ENCODE measurements at places on chromosomes 11 and 22. TPM values are rescaled to one million over a fixed set of nuclear protein-coding genes. Genes with fewer than 3 reads are reported as not detected.

The STX3 gene
- total RNA-seq = 39.6 TPM

The ANO1 gene
- total RNA-seq = not detected

The CYP2D6 gene
- total RNA-seq = 6.6 TPM

The OOSP4A gene
- total RNA-seq = not detected

The C11orf21 gene
- 66.4 TPM for total RNA-seq

The BACE1-AS gene
- total RNA-seq = 5.6 TPM

The RAC2 gene
- total RNA-seq = 1,117 TPM

The CELF1 gene
- 102 TPM for total RNA-seq

The TUBA8 gene
- total RNA-seq = 2.2 TPM

The CHRM1 gene
- total RNA-seq = not detected

The ART1 gene
- total RNA-seq = not detected

The OR51B2 gene
- total RNA-seq = not detected

The TMEM191C gene
- 1.4 TPM for total RNA-seq

The MCM5 gene
- 208 TPM for total RNA-seq

- H3K27me3 ChIP-seq = peaks cover 36% of the 10 kb centered on the region
- H3K27ac ChIP-seq = no peak overlapping the region
- H3K4me3 ChIP-seq = no peak overlapping the region
- no peaks in the 10 kb centered on the region for H3K36me3 ChIP-seq
These were observed 7.4 kb downstream of the IGLL5 start for GRCh38 chr22:22894740-22895731.

DNA sequence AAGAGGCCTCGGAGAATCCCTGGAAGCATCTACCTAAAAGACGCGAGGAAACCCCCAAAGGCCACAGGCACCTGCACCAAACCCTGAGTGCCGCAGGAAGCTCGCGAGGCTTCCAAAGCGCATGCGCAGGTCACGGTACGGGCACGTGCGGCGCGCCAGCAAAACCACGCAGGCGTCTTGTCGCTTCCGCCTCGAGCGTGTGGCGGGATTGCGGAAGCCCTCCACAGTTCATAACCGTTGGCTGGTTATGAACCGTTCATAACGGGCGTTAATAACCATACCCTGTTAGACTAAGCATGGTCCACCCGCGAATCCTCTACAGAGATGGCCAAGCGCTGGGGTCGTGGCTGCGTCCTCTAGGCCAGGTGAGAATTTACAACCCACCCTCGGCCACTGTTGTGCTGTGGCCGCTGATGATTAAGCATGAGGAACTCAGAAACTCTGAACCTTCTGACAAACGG, 46.4 kb downstream of the MORC2 start:
- peak overlapping the region; percentile 63 for H3K4me3 ChIP-seq
- H3K4me1 ChIP-seq = peaks cover 15% of the 10 kb centered on the region
- H3K27ac ChIP-seq = peak overlapping the region; percentile 79
- H3K27me3 ChIP-seq = peaks cover 2% of the 10 kb centered on the region

DNA sequence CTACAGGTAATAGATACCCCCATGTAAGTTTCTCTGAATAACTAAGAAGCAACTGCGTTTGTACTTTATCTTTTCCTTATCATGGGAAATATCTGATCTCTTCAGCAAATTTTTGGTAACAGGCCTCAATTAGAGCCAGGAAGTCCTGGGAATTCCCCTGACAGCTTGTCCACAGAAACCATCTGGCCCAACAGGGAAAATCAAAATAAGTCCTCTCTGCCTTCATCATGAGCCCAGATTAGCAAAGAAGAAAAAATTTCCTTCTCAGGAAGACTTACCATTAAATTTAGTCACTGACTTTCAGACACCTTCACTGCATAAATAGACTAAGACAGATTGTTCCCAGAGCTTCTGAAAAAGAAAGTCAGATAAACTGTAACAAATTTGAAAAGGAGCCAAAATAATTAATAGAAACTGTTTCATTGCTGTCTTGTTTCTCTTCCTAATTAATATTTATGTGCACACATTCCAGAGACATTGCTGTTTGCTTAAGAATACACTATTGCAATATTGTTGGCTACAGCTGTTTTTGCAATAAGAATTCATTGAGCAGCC, 278.1 kb upstream of the FAT3 start:
- no peak overlapping the region for H3K4me3 ChIP-seq
- no peak for DNase-seq
- H3K4me1 ChIP-seq = no peaks in the 10 kb centered on the region
- H3K36me3 ChIP-seq = no peaks in the 10 kb centered on the region
- H3K27me3 ChIP-seq = no peaks in the 10 kb centered on the region
- H3K27ac ChIP-seq = no peak overlapping the region

- H3K27ac ChIP-seq = peak overlapping the region; percentile 9
- peaks cover 48% of the 10 kb centered on the region for H3K36me3 ChIP-seq
- H3K4me1 ChIP-seq = peaks cover 54% of the 10 kb centered on the region
- H3K4me3 ChIP-seq = no peak overlapping the region
- no peaks in the 10 kb centered on the region for H3K27me3 ChIP-seq
- no peak for DNase-seq
These were observed 16.6 kb downstream of the CAPRIN1 start for GRCh38 chr11:34068111-34068510.

DNA sequence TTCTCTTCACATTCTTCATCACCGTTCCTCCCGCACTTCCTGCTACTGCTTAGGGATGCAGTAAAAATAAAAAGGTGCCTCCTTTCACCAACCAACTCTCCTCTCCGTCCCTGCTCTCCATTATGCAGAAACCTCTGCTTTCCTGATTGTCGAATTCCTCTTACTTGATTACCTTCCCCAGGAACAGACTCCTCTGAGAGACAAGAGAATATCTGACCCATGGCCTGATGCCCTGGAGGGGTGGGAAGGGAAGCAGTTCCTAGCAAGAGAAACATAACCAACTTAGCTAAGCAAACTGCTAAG, 80.9 kb downstream of the TRIM29 start:
- no peaks in the 10 kb centered on the region for H3K4me1 ChIP-seq
- no peak for DNase-seq
- no peak overlapping the region for H3K27ac ChIP-seq
- H3K4me3 ChIP-seq = no peak overlapping the region
- H3K27me3 ChIP-seq = peaks cover 2% of the 10 kb centered on the region

- H3K36me3 ChIP-seq = no peaks in the 10 kb centered on the region
- peaks cover 35% of the 10 kb centered on the region for H3K27me3 ChIP-seq
- no peak for DNase-seq
These were observed 1.7 kb upstream of the CELSR1 start for GRCh38 chr22:46539169-46539568.

- H3K27ac ChIP-seq = no peak overlapping the region
- DNase-seq = no peak
- H3K4me1 ChIP-seq = peaks cover 2% of the 10 kb centered on the region
- peaks cover 8% of the 10 kb centered on the region for H3K27me3 ChIP-seq
- H3K36me3 ChIP-seq = no peaks in the 10 kb centered on the region
These were observed 2.8 kb downstream of the MRGPRD start for GRCh38 chr11:68977781-68978625.

GRCh38 chr11:64638018-64638665, 47.1 kb downstream of the SLC22A12 start:
- no peaks in the 10 kb centered on the region for H3K36me3 ChIP-seq
- H3K4me3 ChIP-seq = no peak overlapping the region
- DNase-seq = no peak
- H3K27me3 ChIP-seq = no peaks in the 10 kb centered on the region

DNA sequence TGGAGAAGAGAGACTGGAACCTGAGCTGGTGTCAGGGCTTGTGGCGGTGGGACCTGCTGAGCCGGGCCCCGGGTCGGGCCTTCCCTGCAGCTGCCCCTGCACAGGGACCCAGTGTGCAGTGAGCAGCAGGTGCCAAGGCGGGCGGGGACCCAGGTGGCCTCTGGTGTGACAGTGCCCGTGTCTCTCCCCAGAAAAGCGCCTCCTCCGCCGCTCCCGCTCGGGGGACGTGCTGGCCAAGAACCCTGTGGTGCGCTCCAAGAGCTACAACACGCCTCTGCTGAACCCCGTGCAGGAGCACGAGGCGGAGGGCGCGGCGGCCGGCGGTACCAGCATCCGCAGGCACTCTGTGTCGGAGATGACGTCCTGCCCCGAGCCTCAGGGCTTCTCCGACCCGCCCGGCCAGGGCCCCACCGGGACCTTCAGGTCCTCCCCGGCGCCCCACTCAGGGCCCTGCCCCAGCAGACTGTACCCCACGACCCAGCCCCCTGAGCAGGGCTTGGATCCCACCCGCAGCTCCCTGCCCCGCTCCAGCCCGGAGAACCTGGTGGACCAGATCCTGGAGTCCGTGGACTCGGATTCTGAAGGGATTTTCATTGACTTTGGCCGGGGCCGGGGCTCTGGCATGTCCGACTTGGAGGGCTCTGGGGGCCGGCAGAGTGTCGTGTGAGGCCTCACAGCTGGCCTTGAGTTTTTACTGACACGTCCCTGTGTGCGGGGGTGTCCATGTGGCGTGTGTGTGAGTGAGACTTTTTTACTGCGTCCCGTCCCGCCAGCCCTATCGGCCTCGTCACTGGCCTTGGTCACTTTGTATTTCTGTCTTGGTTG, 15.6 kb upstream of the ARHGAP8 start:
- no peaks in the 10 kb centered on the region for H3K36me3 ChIP-seq
- no peaks in the 10 kb centered on the region for H3K27me3 ChIP-seq
- no peak for DNase-seq
- H3K4me3 ChIP-seq = no peak overlapping the region

- no peaks in the 10 kb centered on the region for H3K27me3 ChIP-seq
- H3K4me3 ChIP-seq = no peak overlapping the region
- H3K27ac ChIP-seq = no peak overlapping the region
- H3K4me1 ChIP-seq = no peaks in the 10 kb centered on the region
- DNase-seq = no peak
- H3K36me3 ChIP-seq = no peaks in the 10 kb centered on the region
These were observed 16.5 kb downstream of the P2RY2 start for GRCh38 chr11:73234471-73235181.

DNA sequence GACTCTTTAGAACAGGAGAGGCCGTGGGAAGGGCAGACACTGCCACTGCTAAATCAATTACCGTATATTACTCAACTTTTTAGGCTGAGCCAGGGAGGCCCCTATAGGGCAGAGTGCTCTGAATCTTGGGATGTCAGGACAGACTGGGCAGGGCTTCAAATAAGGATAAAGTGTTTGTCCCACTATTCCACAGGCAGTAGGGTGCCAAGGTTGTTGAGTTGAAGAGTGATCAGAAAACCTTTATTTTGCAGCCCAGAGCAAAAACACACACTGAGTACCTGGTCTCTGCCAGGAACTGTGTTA, 1.6 kb upstream of the B4GAT1 start:
- H3K36me3 ChIP-seq = peaks cover 5% of the 10 kb centered on the region
- peaks cover 38% of the 10 kb centered on the region for H3K4me1 ChIP-seq
- no peak for DNase-seq
- H3K27me3 ChIP-seq = peaks cover 4% of the 10 kb centered on the region

GRCh38 chr11:110311783-110312579, 15.6 kb upstream of the RDX start:
- H3K27me3 ChIP-seq = no peaks in the 10 kb centered on the region
- DNase-seq = no peak
- peaks cover 7% of the 10 kb centered on the region for H3K4me1 ChIP-seq
- H3K4me3 ChIP-seq = no peak overlapping the region
- no peak overlapping the region for H3K27ac ChIP-seq

GRCh38 chr11:110525883-110526282, 96.1 kb downstream of the FDX1 start:
- H3K4me3 ChIP-seq = no peak overlapping the region
- H3K27ac ChIP-seq = no peak overlapping the region
- no peak for DNase-seq

GRCh38 chr11:34558211-34558610, 44.6 kb upstream of the ELF5 start:
- H3K27ac ChIP-seq = no peak overlapping the region
- H3K36me3 ChIP-seq = no peaks in the 10 kb centered on the region
- no peak overlapping the region for H3K4me3 ChIP-seq
- no peak for DNase-seq
- peaks cover 29% of the 10 kb centered on the region for H3K27me3 ChIP-seq

Measured in activated CD4-positive, alpha-beta T cell treated with anti-CD3 and anti-CD28 coated beads, Interleukin-2, amount 10 ng/mL, durations not matched to agents 7 days and 5 days (primary cell).